ENCODE measurements at places on chromosomes 1 and 21. TPM values are rescaled to one million over a fixed set of nuclear protein-coding genes. Genes with fewer than 3 reads are reported as not detected.

DNA sequence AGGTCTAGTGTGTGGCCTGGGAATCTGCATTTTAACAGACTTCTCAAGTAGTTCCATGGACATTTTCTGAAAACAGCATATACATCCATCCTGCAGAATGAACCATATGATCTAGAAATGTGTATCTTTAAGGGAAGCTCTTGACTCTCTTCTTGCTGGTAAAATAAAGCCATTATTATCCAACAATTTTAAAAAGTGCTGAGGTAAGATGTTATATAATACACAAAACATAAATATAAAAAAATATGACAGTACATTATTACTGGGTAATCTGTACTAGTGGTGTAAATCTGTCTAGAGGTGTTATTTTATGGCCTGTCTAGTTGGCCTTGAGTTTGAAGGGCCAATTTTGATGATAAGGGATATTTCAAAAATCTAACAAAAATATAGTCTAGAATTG, 201.2 kb downstream of the HMCN1 start:
- no peak for DNase-seq

DNA sequence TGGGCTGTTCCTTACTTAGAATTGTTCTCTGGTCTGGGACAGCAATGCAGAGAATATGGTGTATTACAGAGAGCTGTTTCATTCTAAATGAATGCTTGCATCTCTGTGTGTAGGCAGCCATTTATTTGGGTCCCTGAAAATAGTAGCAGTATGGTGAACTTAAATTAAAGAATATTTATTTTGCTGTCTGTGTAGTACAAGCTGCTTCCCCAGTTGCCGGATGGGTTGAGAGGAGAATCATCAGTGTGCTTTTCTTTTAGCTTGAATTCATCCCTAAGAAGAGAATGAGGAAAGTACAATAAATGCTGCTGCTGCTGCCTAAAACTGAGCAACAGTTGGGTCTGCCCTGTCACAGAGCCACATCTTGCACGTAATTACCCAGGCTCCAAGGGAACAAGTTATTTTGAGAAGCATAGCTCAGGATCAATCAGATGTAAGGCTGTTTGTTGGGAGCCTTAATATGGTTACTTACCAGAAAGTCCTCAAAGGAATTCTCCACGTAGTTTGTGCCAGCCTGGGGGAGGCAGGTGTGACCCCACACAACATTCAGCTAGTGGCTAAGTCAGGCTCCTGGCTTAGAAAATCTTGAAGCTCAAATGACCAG, 16.6 kb downstream of the ACTN2 start:
- DNase-seq, result no peak

GRCh38 chr1:87765681-87766070, 437.0 kb downstream of the LMO4 start:
- DNase-seq, result no peak

DNA sequence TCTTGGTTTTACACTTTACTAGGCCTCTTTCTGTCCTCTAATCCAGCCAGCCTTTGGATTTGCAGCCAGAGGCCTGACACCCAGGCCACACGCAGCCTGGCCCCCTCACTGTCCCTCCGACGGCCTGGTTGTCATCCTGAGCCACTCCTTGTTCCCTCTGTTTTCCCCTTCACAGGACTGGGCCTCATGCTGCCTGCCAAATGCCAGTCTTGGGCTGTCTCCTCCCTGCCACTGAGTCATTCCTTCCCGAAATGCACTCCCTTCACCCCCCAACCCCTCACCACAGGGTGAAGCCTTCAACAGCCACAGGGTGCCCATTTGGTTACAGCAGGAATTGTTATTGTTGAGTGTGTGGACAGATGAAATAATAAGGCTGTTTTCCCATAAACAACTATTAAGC, 21.3 kb downstream of the ACOT11 start:
- DNase-seq, result no peak

CA6 gene
- not detected for total RNA-seq

ZNF644 gene
- total RNA-seq, result 33.0 TPM

Data from right cardiac atrium (tissue), 5 donors.